Activated CD8-positive, alpha-beta memory T cell treated with anti-CD3 and anti-CD28 coated beads, Interleukin-2, amount 10 ng/mL, durations not matched to agents 7 days and 5 days (primary cell): ENCODE measurements at places on chromosomes 16 and 17. TPM values are rescaled to one million over a fixed set of nuclear protein-coding genes. Genes with fewer than 3 reads are reported as not detected.

GRCh38 chr17:27294689-27295630, 1.0 kb downstream of the WSB1 start:
- H3K36me3 ChIP-seq, result peaks cover 25% of the 10 kb centered on the region
- peak; percentile 72 for DNase-seq
- peak overlapping the region; percentile 93 for H3K4me3 ChIP-seq
- H3K27ac ChIP-seq, result peak overlapping the region; percentile 99
- H3K4me1 ChIP-seq, result peaks cover 42% of the 10 kb centered on the region

- no peaks in the 10 kb centered on the region for H3K4me1 ChIP-seq
- H3K27me3 ChIP-seq, result no peaks in the 10 kb centered on the region
- no peak for DNase-seq
- no peaks in the 10 kb centered on the region for H3K36me3 ChIP-seq
- no peak overlapping the region for H3K4me3 ChIP-seq
Measured at GRCh38 chr16:22397931-22398330, 23.5 kb upstream of the CDR2 start.

The ENPP7 gene
- 0.23 TPM for total RNA-seq

The SCGB1C2 gene
- not detected for total RNA-seq

The EIF3C gene
- total RNA-seq, result 389 TPM

- no peak overlapping the region for H3K4me3 ChIP-seq
- H3K27ac ChIP-seq, result no peak overlapping the region
- peaks cover 13% of the 10 kb centered on the region for H3K36me3 ChIP-seq
- DNase-seq, result no peak
Measured at GRCh38 chr17:66750116-66750515, 84.8 kb upstream of the CACNG5 start.

DNA sequence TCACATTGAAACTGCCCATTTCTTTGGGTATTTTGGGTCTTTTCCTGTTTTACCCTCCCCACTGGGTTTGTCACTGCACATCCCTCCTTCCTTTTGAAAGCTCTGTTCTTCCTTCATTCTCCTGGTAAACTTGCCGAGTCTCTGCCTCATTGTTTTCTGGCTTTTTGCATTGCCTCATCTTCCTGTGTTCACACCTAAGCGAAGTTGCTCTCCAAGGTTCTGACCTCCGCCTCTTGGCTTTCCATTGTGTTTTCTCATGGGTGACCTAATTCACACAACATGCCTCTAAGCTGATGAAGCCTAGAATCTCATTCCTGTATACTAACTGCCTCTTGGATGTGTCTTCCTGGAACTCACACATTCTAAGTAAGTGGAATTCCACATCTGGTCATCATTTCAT, 1096.1 kb upstream of the EEF2KMT start:
- no peak for DNase-seq
- no peaks in the 10 kb centered on the region for H3K27me3 ChIP-seq
- no peak overlapping the region for H3K27ac ChIP-seq
- no peak overlapping the region for H3K4me3 ChIP-seq

GRCh38 chr17:79159926-79160325, 85.3 kb downstream of the ENGASE start:
- no peaks in the 10 kb centered on the region for H3K27me3 ChIP-seq
- H3K4me3 ChIP-seq, result no peak overlapping the region
- no peak overlapping the region for H3K27ac ChIP-seq
- H3K4me1 ChIP-seq, result peaks cover 10% of the 10 kb centered on the region
- no peaks in the 10 kb centered on the region for H3K36me3 ChIP-seq

DNA sequence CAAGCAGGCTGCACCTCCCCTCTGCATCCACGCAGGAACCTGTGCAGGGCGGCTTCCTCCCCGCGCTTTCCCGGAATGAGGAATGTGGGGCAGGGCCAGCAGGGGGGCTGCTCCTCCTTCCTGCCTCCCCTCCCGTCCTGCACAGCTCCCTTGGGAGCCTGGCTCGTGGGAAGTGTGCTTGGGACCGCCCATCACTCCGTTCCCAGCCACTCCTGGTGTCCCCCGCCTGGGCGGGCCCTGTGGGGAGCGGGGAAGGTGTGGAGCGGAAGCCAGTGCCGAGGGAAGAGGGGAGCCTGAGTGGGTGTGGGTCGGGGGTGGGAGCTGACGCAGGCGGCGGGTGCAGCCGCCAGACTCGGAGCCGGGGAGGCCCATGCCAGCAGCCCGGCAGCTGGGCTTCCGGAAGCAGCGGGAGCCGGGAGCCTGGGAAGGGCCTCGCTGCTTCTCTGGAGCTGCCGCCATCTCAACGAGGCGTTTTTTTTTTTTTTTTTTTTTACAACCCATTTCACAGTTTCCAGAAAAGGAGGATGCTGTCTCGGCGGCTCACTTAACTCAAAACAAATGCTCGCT, 24.1 kb downstream of the BAHCC1 start:
- H3K27ac ChIP-seq, result no peak overlapping the region
- H3K4me1 ChIP-seq, result no peaks in the 10 kb centered on the region
- no peaks in the 10 kb centered on the region for H3K36me3 ChIP-seq
- H3K4me3 ChIP-seq, result no peak overlapping the region

The RAB11FIP4 gene
- 23.9 TPM for total RNA-seq

- no peak for DNase-seq
- no peaks in the 10 kb centered on the region for H3K27me3 ChIP-seq
- H3K4me1 ChIP-seq, result no peaks in the 10 kb centered on the region
Measured at GRCh38 chr17:61023996-61024395, 346.3 kb downstream of the BCAS3 start.

GRCh38 chr17:6027342-6028024, 42.7 kb upstream of the WSCD1 start:
- no peaks in the 10 kb centered on the region for H3K36me3 ChIP-seq
- H3K4me3 ChIP-seq, result no peak overlapping the region
- H3K27me3 ChIP-seq, result peaks cover 8% of the 10 kb centered on the region
- DNase-seq, result no peak
- H3K4me1 ChIP-seq, result no peaks in the 10 kb centered on the region
- H3K27ac ChIP-seq, result no peak overlapping the region

- peak overlapping the region; percentile 96 for H3K27ac ChIP-seq
- H3K4me1 ChIP-seq, result peaks cover 52% of the 10 kb centered on the region
- H3K27me3 ChIP-seq, result no peaks in the 10 kb centered on the region
- H3K36me3 ChIP-seq, result peaks cover 64% of the 10 kb centered on the region
Measured at GRCh38 chr16:84548508-84548907, 44.0 kb upstream of the MEAK7 start.

DNA sequence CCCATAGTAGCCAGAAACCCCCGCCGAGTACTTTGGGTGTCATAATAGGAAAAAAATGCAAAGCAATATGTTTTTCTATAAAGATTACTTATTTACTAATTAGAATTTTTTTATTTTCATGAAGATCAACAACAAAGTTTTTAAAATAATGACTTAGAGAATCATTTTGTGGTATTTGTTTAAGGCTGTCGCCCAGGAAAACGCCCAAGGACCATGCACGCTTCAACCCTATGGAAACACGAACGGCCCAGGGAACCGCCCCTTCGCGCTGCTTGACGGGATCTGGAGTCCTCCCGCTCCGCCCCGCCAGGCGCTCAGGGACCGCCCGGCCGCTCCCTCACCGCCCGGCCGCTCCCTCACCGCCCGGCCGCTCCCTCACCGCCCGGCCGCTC, 408 bp upstream of the KPNA2 start:
- H3K36me3 ChIP-seq, result peaks cover 33% of the 10 kb centered on the region
- H3K4me3 ChIP-seq, result peak overlapping the region; percentile 89
- peak overlapping the region; percentile 97 for H3K27ac ChIP-seq
- peaks cover 26% of the 10 kb centered on the region for H3K4me1 ChIP-seq

The CDRT15L2 gene
- not detected for total RNA-seq

- peaks cover 22% of the 10 kb centered on the region for H3K36me3 ChIP-seq
- H3K27me3 ChIP-seq, result no peaks in the 10 kb centered on the region
- peak; percentile 55 for DNase-seq
Measured at GRCh38 chr17:42608305-42609181, 631 bp downstream of the RETREG3 start.

- no peak for DNase-seq
- no peak overlapping the region for H3K27ac ChIP-seq
- H3K27me3 ChIP-seq, result no peaks in the 10 kb centered on the region
- peaks cover 2% of the 10 kb centered on the region for H3K36me3 ChIP-seq
- no peaks in the 10 kb centered on the region for H3K4me1 ChIP-seq
Measured at GRCh38 chr17:69551212-69552010, 136.9 kb downstream of the MAP2K6 start.

The CD300H gene
- total RNA-seq, result not detected

DNA sequence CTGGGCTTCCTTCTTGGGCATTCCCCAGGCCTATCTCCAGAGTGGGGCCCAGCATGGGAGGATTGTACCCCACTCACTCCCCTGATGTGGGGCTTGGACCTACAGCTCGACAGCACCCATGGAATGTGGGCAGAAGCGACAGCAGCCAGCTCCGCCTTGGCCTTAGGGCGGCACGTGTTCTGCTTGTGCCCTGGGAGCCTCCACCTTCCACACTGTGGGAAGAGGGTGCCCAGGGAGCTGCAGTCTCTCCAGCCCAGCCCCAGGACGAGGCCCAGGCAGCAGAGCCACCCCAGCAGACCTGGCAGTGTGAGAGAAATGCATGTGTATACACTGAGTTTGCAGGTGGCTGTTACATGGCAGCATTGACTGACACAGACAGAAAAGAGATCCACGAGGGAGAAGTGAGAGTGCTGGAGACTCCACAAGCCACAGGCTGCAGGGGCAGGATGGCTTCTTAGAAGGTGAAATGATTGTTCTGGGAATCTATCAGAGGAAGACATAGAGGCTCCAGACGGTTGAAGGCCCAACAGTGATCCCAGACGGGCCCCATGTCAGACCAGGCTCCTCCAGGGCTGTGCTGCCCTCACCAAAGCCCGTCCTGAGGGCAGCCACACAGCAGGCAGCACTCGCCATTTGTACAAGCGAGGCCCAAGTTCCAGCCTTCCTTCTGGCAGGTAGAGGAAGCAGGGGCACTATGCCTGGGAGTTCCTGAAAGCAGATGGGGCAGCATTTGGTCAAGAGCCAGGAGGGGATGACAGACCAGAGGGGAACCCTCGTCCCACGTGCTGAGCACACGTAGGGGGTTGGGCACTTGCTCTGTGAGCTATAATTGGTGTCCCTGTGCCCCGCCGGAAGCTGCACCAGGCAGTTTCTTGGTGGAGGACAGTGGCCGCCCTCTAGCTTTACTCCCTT, 2.8 kb upstream of the DNASE1 start:
- H3K4me1 ChIP-seq, result peaks cover 2% of the 10 kb centered on the region
- DNase-seq, result peak; percentile 33
- H3K27me3 ChIP-seq, result no peaks in the 10 kb centered on the region
- H3K27ac ChIP-seq, result peak overlapping the region; percentile 8
- H3K36me3 ChIP-seq, result peaks cover 9% of the 10 kb centered on the region

DNA sequence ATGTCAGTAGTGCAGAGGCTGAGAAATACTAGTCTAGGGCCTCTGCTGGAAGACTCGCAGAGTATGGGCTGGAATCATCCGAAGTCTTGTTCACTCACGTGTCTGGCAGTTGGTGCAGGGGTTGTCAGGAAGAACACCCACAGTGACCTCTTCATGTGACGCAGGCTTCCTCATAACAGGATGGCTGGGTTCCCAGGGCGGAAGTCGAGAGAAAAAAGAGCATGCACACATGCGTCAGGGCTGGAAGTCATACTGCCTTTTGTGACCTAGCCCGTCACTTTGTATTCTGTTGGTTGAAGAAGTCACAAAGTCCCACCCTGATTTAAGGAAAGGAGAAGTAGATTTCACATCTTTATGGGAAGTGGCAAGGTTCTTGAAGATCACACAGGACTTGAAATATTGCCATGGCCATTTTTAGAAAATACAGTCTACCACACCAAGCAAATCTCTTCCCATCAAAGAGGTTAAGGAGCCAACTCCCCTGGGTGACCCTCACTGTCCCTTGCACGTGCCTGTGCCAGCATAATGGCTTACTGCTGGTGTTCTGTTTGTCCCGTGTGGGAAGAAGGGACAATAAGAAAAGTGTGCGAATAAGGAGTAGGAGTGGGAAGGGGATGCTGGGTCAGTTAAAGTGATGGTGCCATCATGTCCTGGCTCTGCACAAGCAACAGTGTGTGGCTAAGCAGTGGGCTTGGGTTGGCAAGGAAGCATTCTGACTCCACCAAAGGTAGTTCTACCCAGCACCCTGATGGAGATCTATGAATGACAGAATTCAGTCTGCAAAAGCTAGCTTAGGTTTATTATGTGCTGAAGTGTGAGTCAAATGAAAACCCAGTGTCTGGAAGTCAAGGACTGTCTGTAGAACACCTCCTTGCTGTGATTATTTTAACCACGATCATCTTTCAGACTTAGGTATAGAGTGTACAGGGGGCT, 28.1 kb downstream of the HEATR3 start:
- H3K36me3 ChIP-seq, result peaks cover 16% of the 10 kb centered on the region
- no peak overlapping the region for H3K4me3 ChIP-seq
- DNase-seq, result peak; percentile 42
- peaks cover 20% of the 10 kb centered on the region for H3K4me1 ChIP-seq

The C1QTNF1 gene
- not detected for total RNA-seq

The CLEC19A gene
- not detected for total RNA-seq

DNA sequence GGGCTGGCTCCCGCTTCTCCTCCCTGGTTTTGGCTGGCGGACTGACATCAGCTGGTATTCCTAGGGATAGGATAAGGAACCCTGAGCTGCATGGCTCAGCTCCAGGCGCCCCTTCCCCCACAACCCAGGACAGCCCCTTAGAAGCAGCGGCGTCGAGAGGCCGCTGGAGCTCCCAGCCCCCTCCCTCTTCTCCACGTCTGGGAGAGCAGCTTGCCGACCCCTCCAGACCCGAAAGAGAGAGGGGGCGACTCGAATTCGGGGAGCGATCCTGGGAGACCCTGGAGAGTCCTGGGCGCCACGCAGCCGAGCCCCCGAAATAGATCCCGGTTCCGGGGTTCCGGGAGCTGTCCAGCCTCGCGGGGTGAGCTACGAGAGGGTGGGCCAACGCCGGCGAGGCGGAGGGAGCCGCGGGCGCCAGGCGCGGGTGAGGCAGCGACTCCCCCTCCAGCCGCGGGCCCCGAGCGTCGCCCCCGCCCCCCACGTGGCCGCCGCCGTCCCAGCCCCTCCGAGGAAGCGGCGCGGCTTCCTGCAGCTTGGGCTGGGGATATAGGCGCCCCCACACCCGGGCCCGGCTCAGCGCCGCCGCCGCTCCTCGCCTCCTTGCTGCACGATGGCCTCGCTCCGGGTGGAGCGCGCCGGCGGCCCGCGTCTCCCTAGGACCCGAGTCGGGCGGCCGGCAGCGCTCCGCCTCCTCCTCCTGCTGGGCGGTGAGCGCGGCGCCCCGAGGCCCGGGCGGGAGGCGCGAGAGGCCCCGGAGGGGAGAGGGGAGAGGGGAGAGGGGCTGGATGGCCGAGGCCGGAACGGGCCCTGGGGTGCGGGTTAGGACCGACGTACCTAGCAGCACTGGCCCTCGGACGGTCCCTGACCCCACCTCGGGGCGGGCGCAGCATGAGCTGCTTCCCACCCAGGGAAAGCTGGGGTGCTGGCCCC, at the start of gene RAMP2:
RAMP2 (plus strand) TSS at position 576 of the 930 bp plus-strand sequence; CDS start at position 611, 35 bp downstream.
- no peaks in the 10 kb centered on the region for H3K36me3 ChIP-seq
- no peak within 1 kb of the TSS for H3K27ac ChIP-seq
- H3K27me3 ChIP-seq, result peaks cover 60% of the 10 kb centered on the region
- no peak for DNase-seq
- H3K4me3 ChIP-seq, result no peak within 1 kb of the TSS
- H3K4me1 ChIP-seq, result peaks cover 3% of the 10 kb centered on the region

GRCh38 chr17:77423589-77424451, 283.1 kb downstream of the SEC14L1 start:
- H3K27me3 ChIP-seq, result no peaks in the 10 kb centered on the region
- H3K4me3 ChIP-seq, result no peak overlapping the region
- DNase-seq, result no peak
- H3K4me1 ChIP-seq, result peaks cover 55% of the 10 kb centered on the region
- H3K36me3 ChIP-seq, result peaks cover 3% of the 10 kb centered on the region
- no peak overlapping the region for H3K27ac ChIP-seq

GRCh38 chr16:89965447-89966225, 17.1 kb downstream of the DEF8 start:
- H3K36me3 ChIP-seq, result peaks cover 4% of the 10 kb centered on the region
- no peaks in the 10 kb centered on the region for H3K27me3 ChIP-seq
- no peak for DNase-seq
- no peak overlapping the region for H3K27ac ChIP-seq

The PAM16 gene
- 47.5 TPM for total RNA-seq

The SETD1A gene
- 23.9 TPM for total RNA-seq
